MCF 10A (cell line): ENCODE measurements at places on chromosomes 2 and 18.

GRCh38 chr2:151843691-151844061 lies 15.5 kb upstream of the ARL5A start:
- no peak for DNase-seq

DNA sequence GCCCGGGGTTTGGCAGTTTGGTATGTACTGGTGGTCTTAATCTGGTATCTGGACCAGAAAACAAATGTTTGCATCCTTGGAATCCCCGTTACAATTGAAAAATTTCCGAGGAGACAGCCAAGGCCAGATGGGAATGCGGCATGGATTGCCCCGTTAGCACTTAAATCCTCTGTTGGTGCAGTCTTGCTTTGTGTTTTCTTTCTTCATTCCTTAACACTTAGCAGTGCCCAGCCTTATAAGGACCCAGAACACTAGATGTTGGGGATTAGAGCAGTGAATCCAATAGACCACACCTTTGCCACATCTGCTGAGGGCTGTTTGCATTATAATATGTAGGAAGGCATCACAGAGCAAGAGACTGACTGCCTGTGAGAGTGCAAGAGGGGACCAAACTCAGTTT lies 12.8 kb upstream of the ZNF532 start:
- no peak for DNase-seq

GRCh38 chr2:173631127-173631460 lies 276.4 kb downstream of the CDCA7 start:
- DNase-seq, result no peak

DNA sequence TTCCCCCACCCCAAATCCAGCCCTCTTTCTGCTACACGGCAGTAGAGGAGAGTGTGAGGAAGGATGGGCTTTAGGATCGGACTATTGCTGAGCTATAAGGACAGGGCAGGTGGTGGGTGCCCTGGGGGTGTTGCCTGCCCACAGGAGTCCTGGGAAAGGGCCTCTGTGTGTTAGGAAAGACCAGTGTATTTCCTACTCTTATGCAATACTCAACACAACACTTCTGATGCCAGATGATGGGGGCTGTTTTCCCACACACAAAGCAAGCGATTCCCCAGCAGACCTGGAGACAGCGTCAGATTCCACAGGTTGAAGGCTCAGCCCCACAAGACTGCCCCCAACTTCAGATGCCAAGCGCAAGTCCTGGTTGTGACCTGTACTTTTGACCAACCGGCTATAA lies 91.0 kb upstream of the LCLAT1 start:
- peak; percentile 3 for DNase-seq

DNA sequence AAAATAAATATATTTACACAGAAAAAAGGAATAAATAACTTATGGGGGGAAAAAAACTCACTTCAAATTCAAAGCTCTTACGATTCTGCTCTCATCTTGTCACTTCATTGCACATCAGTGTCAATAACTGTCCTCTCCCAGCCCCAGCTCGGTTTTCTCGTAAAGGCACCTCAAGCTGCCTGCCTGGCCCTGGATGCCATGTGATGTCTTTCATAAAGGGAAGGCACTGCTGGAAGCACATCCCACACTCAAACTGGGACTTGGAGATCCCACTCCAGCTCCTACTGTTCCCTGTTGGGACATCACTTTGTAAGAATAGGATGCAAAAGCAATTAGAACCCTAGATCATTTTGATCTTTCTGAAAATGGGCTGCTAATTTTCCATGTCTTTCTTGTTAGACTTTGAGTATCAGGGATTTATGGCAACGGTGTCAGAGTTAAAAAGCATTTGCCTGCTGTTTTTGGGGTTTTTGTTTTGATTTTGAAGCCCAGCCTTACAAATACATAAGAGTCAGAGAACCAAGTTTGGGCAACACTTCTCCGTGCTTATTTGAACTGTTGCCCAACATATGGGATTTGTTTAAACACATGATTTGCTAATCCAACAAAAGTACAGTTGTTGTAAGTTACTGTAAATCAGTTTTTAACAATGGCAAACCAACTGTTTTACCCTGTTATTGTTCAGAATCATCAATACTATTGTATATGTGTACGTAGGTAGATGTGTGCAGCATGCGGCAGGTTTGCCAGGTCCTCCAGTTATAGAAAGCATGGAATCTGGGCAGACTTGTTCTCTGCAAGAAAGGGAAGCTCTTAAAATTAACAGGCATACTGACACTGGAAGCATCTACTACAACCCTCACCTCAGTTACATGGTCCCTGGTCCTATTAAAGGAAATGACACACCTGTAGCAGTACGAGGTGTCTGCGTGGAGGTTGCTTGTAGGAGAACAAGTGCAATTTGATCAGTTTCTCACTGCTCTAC lies 20.6 kb downstream of the SERTAD2 start:
- no peak for DNase-seq

- DNase-seq, result no peak
Observed at GRCh38 chr2:198408171-198408570, 603.8 kb downstream of the PLCL1 start.

- no peak for DNase-seq
Observed at GRCh38 chr2:237458519-237458918, 28.5 kb upstream of the MLPH start.
